ENCODE measurements at places on chromosomes 12 and 14.

DNA sequence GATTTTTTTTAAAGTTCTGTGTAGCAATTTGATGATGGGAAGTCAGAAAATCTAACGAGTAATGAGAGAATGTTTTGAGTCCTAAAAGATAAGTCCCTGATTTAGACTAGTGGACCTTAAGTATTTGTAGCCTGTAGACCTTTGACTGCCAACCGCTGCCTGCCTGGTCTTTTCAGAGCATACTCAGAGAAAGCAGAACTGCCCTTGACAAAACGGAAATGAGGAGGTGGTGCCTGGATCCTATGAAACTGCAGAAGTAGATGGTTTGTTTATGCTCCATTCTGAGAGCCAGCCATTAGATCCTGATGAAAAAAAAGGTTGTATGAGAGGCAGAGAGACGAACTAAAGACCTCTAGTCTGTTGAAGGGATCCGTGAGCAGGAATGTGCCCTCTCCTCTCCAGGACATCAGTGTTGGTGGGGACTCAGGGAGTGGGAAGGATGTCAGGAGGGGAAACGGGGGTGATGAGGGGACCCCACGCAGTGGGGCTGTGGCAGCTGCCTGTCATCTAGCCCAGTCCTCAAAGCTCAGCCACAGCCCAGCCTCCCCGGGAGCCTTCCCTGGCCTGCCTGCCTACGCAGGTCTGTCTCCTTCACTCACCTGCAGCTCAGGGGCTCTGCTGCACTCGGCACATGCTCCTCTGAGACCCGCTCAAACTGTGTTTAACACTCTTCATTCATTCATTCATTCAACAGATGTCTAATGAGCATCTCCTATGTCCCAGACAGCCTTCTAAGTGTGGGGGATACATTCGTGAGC is 447.5 kb downstream of the AACS start:
- no peak for DNase-seq

DNA sequence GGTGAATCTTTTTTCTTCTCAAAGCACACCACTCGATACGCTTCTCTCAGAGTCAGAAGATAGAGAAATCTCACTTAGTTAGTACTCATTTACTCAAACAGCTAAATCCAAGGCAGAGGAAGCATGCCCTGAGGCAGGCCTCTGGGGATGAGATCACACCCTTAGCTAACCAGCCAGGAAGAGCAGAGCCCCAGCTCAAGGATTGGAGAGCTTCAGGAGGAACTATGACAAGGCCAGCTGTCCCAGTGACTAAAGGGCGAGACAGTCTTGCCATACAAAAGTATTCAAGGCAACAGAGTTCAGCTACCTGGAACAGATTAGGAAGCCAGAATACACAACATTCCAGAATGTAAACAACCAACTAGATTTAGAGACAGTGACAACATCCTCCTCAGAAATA is 197.7 kb upstream of the CCDC196 start:
- DNase-seq: no peak

DNA sequence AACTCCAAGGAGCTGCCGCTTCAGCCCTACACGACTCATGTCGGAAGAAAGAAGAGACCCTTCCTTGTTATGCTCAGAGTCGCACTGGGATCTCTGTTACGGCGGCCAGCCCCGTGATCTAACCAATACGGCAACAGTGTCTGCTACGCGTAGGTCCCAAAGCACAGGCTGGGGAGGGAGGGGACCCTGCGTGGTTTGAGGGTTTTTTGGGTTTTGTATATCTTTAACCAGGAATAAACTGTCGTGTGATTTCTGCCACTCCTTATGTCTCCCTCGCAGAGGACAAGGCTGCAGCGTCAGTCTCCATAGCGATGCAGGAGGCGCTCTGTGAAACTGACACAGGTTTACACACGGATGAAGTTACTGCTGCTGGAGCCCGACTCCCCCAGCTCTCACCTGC is 60.0 kb upstream of the DIO3 start:
- no peak for DNase-seq

DNA sequence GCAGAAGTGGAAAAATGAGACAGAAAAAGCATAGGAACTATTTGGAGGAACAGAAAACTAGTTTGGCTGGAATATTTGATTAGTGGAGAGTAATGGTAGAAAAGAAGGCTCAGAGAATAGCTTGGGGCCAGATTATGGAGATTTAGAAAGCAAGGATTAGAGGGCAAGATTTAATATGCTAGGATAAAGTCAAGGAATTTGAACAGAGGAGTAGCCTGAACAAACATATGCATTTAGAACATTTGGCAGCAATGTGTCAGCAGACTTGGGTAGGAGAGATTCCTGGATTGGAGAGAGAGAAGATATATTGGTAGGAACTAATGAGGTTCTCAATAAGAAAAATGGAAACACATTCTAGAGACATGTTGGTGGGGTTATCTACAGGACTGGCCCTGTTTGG is 229.2 kb upstream of the PKP2 start:
- no peak for DNase-seq

DNA sequence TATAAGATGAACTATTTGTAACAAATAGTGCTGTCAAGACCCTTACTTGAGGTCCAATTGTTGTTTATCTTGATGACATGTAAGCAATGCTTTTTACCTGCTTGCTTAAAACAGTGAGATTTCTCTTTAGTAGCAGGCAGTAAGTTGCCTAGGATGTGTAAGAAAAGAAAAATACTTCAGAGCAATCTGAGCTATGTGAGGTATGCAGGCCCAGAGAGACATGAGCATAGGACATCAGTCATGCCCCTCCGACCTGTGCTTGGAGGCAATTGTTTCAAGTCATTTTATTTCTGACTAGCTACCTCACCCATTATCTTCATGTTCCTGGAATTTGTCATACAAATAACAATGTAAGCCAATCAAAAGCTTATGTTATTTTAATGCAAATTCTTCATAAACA is 930.6 kb upstream of the FBXO33 start:
- no peak for DNase-seq

DNA sequence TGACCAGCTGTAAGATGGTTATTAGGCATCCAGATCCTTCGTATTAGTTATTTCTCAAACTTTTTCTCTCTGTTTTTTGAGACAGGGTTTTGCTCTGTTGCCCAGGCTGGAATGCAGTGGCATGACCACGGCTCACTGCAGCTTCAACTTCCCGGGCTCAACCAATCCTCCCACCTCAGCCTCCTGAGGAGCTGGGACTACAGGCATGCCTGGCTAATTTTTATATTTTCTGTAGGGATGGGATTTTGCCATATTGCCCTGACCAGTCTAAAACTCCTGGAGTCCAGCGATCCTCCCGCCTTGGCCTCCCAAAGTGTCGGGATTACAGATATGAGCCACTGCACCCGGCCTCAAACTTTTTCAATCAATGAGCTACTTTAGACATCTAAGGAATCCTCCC is 33.1 kb downstream of the FZD10 start:
- DNase-seq: no peak

DNA sequence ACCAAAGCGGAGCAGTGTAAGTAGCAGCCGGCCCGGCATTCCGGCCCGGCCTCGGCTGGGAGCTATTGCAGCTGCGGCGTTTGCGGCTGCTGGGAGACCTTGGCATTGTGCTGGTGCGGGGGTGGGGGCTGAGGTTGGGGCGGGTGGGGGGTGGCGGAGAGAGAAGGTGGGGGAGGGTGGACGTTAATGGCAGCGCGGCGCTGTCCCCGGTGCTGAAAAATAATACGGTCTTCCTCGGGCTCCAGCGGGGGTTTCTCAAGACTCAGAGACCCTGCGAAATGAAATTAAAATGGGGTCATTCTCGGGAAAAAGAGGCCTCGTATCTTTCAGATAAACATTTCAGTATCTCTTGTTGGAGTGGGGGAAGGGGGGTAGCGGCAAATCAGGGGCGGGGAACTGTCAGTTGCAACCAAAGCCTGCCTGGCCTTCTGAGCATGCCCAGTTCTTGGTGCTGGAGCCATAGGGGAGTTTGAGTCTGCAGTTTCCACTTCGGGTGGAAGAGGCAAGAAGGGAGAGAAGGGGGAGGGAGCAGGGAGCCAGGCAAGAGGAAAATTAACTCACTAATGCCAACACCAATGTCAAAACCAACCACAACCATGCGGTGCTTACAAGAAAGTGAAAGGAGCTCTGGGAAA is 414 bp downstream of the UNC79 start:
- peak; percentile 1 for DNase-seq

DNA sequence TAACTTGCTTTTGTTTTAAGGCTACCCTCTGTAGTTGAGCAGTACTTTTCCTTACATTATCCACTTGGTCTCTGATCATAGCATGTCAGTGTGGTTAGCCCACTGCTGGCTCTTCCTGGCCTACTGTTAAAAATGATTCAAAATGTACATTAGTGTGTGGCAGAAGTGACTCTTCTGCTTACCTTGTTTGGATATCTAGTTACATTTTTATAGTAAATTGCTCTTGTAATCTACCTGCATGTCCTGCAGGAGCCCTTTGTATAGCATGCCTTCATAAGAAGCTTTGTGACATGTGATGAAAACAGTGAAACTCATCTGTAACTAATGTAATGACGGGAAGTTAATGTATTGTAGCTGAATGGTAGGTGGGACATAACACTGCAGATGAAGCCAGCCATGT is 8.1 kb downstream of the SPATS2 start:
- DNase-seq: no peak

DNA sequence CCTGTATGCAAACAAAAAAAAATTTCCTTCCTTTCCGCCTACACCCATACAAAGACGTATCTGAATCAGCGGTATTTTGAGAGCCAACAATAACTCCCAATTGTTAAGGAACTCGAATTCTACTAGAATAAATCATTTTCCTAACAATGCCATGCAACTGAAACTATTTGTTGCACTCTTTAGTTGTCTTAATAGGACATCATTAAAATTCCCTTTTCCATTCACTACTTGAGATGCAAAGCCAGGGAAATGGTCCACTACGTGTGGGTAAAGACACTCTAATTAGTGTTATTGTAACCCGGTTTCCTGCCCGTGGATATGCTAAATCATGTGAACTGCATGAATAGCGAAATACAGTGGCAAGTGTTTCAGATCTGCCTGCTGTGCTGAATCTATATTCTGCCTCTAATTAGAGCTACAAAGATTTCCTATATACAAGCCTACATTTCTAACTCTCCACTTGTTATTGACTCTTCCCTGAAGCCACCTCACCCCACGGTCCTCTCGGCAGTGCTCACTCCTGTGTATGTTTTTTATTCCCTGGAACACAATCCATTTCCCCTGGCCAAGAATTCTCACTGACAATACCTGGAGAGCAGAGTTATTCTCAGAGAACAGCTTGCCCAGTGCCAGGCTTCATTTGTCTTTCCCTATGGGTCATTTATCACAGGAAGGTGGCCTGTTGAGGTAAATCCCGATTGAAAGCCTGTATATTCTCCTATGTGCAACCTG is 168.3 kb downstream of the PAWR start:
- no peak for DNase-seq

- peak; percentile 33 for DNase-seq
Measured at GRCh38 chr12:6603095-6603567, 4.0 kb downstream of the CHD4 start.

GRCh38 chr12:31922341-31923062 is 36.7 kb upstream of the RESF1 start:
- DNase-seq: peak; percentile 47

DNA sequence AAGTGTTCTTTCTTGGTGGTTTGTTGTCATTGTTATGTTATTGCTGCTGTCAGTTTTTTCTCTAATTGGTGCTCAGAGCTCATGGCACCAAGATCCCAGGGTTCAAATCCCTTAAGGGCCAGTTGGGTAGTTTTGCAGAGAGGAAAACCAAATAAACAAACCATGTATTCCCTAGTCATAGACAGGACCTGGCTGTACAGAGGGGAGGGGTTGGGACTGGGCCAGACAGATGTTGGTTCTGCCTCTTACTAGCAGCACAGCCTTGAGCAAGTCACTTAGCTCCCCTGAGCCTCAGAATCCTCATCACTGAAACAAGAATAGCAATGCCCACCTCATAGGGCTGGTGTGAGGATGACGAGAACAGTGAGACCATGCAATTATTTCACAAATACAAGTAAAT is 53.4 kb downstream of the LTBP2 start:
- DNase-seq: no peak

DNA sequence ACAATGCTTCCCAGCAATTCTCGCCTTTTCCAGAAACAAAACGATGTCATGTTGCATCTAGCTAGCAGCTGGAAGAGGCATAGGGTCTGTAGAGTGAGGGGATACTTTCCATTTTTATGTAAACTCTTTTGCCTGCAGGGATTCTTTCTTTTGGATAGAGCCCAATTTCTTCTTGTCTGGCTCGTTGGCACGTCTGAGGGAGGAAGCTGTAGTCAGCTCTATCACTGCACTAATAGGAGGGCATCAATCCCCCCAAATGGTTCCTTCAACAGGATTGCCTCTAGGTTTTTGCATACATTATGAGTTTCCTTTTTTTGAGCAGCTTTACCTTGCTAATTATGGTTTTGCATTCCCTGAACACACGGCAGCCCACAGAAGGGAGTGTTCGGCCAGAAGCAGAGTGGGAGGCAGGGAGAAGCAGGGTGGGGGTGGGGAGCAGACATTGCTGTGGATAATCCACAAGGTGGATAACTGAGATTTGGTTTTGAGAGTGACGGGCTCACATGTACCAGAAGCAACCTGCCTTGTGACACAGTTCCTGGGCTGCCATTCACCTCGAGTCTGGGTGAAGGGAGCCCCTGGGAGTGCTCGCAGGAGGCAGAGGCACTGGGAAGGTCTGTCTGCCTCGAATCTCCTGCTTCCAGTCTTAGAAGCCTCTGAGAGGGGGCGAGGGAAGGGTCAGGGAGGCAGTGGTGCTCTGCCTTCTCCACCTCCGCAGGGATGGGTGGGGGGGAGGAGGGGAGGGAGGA is 24.5 kb downstream of the LRTM2 start:
- no peak for DNase-seq

DNA sequence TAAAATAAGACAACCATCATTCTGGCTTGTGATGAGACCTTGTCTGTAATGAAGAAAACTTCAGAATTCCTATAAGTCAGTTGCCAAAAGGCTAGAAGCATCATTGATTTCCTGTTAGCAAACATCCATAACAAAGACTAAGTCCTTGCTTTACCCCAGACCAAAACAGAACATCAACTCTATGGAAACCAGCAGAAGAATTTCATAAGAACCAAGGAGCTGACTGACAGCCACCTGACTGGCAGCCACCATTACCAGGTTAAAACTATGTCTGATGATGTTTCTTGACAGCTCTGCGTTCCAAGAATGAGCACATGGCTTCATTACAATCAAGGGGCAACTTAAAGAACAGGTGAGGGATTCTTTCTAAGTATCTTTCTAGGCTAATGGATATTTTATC is 29.3 kb downstream of the HECTD4 start:
- no peak for DNase-seq

DNA sequence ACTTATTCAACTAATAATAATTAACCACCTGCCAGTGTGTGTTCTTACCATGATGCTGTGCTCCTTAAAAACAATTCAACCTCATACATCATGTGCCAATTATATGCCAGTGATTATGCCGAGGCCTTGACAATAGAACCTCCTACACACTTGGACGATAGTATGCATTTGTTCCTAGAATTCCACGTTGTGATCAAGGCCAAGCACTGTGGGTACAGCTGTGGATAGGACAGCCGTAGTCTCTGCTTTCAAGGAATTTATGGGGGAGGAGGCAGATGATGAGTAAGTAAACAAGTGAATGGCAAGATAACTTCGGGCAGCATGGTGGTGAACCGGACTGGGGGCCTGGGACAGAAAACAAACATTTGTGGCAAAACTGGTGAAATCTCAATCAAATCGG is 18.0 kb upstream of the MYO1H start:
- peak; percentile 37 for DNase-seq

- DNase-seq: no peak
Measured at GRCh38 chr12:121883315-121883660, 5.3 kb upstream of the PSMD9 start.

GRCh38 chr12:78966062-78966461 is 101.5 kb downstream of the SYT1 start:
- DNase-seq: no peak

GRCh38 chr14:68574461-68574860 is 218.4 kb downstream of the ZFP36L1 start:
- DNase-seq: no peak
